Naive thymus-derived CD4-positive, alpha-beta T cell (primary cell): ENCODE measurements at places on chromosomes 16 and 17.

- DNase-seq, result no peak
Measured at GRCh38 chr16:64475627-64476351, 646.1 kb downstream of the CDH11 start.

DNA sequence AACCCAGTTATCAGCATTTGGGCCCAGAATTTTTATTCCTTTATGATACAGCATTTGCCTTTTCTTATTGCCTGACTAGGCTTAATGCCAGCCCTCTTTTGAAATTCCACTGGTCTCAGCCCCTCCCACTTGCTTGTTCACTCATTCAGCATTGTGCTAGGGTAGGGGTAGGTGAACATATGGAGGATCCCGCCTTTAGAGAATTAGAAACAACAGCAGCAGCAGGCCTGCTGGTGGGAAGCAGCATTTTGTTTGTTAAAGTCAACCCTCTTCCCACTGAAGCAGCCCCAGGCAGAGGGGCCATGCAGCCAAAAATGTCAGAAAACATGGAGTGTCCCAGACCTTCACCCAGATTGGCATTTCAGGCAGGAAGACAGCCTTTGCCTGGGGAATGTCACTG lies 1355.2 kb downstream of the CDH8 start:
- DNase-seq, result no peak

GRCh38 chr17:74524653-74525464 lies 6.4 kb downstream of the CD300LB start:
- DNase-seq, result no peak

- no peak for DNase-seq
Measured at GRCh38 chr17:48970224-48970623, 1.8 kb upstream of the GIP start.
